ENCODE measurements at places on chromosomes 12 and 14.
A peak's percentile ranks its signal among the peaks of the same experiment; 100 is the strongest.

DNA sequence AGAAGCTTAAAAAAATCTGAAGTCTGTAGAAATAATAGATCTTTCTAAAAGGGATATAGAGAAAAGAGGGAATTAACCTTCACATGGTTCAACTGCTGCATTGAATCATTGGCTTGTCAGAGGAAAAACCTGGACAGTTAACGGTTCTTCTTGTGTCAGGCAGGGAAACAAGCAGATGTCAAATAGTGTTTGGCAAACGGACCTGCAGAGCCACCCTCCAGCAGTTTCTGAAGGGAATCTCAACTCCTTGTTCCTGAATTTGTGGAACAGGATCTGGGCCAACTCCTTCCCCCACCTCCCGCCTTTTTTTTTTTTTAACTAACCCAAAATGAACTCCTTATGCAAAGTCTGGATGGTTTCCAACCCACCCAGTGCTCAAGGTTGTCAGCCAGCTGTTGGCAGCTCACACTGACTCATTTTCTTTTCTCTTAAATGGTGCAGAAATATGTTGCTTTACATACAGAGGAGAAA is 187.3 kb downstream of the CAND1 start:
- DNase-seq, result no peak

- DNase-seq, result no peak
Measured at GRCh38 chr14:71339650-71340415, 432.6 kb downstream of the PCNX1 start.

DNA sequence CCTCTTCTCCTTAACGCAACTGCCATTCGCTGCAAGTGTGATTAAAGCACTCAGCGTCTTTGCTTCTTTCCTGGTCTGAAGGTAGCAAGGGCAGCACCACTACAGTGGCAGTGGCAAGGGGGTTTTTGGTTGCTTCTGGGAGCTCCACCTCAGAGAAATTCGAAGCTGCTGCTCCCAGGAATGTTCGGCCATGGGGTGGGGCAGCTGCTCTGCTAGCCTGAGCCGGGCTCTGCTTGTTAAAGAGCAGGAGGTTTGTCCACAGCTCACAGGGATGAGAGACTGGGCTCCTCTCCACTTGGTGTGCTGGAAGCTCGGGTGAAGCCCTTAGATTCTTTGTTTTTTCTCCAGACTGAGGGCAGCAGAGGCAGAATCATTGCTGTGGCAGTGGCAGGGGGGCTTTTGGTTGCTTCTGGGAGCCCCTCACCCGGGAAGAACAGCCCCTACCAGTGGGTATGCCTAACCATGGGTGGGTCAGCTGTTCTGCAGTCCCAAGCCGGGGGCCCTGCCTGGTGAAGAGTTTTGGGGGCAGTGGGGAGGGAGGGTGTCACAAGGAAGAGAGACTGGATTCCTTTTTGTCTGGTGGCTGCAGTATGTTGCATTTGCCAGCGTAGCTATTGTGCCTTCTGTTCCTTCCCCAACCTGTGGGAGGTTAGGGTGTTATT is 340.2 kb downstream of the AEBP2 start:
- peak; percentile 22 for DNase-seq

DNA sequence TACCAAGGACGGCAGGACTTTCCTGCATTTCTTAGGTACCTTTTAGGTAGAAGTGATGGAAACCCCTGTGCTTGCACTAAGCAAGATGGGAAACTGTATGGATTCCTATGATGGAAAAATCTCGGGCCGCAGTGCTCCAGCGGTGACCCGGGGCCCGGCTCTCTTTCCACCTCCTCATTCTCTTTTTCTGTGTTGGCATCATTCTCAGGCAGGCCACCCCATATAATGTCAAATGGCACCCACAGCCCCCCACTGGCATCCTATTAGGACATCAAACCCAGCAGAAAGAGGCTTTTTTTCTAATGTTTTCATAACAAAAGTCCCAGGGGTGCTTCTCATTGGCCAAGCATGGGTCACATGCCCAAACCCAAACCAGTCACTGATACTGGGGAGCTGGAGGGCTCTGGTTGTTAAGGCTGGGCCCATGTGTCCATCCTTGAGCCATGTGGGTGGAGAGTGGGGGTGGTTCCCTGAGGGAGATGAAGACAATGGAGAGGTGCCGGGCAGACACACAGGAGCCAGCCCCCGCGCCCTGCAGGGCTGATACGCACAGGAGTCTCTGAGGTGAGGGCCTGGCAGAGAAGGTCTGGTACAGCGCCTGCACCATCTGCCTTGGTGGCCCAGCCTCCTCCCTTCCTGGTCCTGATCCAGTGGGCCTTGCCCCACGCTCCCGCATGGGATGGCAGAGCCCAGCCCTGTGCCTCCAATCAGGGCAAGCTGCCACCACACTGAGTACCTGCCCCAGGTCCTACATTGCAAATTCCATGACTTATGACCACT is 142.1 kb downstream of the CALM1 start:
- no peak for DNase-seq

DNA sequence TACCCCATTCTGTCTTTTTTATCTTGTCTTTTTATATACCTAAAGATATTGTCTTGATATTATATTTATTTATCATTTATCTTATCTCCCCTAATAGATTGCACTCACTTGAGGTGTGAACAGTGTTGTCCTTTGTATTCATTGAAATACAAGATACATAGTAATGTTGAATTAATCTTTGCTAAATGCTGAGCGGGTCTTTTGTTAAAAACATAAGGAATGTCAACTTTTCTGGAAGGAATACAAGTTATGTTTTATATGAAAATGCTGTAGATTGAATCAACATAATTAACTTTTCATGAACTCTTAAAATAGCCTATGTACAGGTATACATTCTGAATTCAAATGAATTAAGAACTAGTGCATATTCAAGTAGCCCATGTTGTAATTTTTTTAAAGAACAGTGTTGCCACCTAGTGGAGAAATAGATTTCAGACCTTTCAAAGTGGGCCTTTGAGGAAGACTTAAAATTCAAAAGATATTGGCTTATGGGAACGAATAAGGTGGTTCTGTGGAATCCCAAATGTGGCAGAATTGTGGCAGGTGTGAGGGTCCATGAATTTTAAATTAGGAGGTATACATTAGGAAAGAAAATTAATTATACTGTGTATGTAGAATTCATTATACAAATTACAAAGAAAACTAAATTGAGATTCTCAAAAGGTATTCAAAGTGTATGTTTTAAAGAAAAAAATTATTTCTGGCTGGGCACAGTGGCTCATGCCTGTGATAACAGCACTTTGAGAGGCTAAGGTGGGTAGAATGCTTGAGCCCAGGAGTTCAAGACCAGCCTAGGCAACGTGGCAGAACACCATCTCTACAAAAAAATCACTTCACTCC is 19.1 kb downstream of the BBOF1 start:
- DNase-seq, result no peak

Measured in glutamatergic neuron (in vitro differentiated cells).